ENCODE measurements at places on chromosomes 13 and 19. TPM values are rescaled to one million over a fixed set of nuclear protein-coding genes. Genes with fewer than 3 reads are reported as not detected.
A peak's percentile ranks its signal among the peaks of the same experiment; 100 is the strongest.

Gene DIRAS1
- total RNA-seq = not detected

DNA sequence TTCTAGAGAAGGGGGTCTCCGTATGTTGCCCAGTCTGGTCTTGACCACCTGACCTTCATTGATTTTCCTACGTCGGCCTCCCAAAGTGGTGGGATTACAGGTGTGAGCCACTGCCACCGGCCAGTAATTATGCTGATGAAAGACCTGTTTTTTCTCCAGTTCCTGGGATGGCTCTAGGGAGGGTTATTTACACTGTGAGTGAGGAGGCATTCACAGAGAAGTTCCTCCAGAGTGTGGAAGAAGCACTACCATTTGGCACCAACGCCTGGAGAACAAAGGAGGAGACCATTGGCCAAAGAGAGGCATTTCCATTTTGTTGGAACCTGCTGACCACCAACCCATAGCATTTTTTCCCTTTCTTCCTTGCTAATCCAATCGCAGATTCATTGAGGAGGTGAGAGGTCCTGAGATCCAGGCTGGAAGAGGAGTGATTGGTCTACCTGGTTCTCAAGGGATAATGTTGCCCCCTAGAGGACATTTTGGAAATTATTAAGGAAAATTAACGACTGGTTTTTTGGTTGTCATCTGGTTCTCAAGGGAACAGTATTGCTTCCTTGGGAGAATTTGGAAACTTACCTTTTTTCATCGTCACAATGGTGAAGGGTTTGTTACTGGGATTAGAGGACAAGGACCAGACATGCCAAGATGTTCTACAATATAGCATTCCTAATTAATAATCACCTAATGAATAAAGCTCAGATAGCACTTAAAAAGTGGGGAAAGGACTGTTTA, 5.5 kb upstream of the SAE1 start:
- DNase-seq = peak; percentile 74

Gene PPM1N
- 2.8 TPM for total RNA-seq

DNA sequence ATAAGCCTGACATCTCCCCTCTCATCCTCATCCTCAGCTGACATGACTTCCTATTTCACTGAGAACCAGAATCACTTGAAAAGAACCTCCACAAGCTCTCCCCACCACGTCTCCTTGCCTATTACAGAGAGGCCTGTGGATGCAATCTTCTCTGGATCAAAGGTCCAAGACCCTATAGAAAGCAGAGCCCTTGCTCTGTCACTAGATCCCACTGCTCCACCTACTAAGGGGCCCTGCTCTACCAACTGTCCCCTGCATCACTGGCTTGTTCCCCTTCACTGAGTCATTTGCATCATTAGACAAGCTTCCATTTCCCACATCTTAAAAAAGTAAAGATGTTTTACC, 40.8 kb downstream of the RCBTB2 start:
- no peak for DNase-seq

Gene NKG7
- not detected for total RNA-seq
